ENCODE measurements at places on chromosomes 6 and 20.

GRCh38 chr6:87346700-87347099 lies 2.1 kb downstream of the C6orf163 start:
- DNase-seq, result no peak

DNA sequence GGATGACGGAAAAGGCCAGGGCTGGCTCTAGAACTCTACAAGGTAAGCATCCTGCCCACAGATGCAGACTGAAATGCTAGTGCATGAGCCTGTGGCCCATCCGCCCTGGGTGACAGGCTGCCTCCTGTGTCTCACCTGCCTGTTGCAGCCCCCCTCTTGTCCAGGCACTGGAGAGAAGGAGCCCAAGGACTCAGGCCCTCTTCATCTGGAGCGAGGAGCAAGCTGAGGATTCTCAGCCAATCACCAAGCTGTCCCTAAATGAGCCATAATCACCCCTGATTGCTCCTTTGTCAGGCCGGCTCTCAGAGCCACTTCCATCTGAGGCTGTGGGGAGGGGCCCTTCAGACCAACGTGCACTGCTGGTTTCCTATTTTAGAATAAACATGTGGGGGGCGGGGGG lies 10.0 kb upstream of the SLC32A1 start:
- no peak for DNase-seq

GRCh38 chr6:148103436-148103835 lies 239.2 kb upstream of the SASH1 start:
- DNase-seq, result no peak

DNA sequence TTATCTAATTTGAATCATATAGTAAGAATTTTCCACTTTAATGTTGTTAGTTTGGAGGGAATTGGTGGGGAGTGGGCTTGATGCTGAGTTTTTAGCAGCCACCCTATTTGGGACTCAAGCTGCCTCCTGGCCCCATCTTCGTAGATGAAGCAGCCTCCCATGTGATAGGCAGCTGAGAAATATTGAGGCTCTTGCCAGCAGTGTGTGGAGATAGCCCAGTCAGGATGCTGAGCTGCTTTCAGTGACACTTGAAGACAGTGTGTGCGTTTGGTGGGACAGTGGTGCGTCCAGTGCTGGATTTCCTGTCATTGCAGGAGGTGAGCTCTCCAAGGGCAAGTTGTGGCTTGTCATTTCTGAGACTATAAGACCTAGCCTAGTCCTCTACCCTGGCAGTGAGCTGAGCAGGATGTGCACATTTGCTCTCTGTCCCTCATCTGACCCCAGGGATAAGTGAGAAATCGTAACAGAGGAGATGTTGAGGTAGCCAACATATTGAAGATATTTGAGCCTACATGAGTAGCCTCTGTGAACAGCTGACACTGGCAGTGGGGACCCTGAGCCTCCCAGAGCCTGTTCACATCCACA lies 47.9 kb upstream of the RNF8 start:
- no peak for DNase-seq

DNA sequence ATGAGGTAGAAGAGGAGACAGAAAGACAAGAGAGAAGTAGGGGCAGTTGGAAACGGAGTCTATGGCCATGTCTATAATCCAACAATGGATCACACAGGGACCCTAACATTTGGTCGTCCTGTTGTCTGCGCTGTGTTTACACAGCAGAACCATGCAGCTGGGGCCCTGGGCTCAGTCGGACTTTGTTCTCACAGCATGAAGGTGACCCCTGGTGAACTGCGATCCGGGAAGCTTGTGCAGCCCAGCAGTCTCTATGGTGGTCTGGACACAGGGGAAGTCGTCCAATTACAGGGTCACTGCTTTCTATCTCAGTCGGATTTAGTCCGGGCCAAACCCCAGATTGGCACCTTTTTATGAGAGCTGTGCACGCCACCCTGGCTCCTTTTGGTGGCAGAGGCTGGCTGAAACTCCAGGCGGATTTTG lies 153.6 kb downstream of the FOXA2 start:
- no peak for DNase-seq

- no peak for DNase-seq
These were observed at the start of gene THBS2 for GRCh38 chr6:169253337-169254238. Gene THBS2, minus strand, starts transcription at chr6:169253846. Its CDS starts 3,062 bp downstream, at chr6:169250784.

GRCh38 chr6:33892581-33893346 lies 89.0 kb upstream of the MLN start:
- no peak for DNase-seq

DNA sequence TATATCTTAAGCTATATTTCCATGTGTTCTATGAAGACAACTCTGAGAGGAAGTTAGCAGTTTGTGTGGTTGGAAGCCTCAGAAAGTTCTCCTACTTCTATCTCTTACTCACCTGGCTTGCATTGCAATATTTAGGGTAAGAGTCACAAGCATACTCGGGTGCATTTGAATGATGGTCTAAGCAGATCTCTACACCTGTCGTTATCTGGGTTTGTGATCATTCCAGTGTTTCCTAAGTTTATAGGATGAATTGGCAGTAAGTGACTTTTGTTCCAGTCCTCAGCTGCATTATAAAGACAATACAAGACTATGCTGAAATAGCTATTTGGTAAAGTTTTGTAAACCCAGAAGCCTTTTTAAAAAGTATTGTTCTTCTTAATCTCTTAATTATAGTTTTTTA lies 36.9 kb downstream of the CBFA2T2 start:
- no peak for DNase-seq

GRCh38 chr6:169779092-169779815 lies 27.8 kb downstream of the ERMARD start:
- DNase-seq, result no peak

DNA sequence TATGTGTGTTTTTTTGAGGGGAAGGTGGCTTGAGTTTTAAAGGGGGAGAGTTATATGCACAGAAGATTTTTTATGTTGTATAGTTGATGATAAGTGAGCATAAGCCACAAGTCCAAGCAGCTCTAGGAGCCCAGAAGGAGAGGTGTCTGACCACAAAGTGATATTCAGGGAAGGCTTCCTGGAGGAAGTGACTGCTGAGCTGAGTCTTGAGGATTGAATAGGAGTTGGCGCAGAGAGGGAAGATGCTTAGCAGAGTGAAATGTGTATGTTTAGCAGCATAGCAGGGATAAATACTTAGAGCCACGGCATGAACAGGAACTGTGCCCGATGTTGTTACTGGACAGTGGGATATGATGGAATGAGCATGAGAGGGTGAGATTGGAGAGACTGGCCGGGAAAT lies 255.1 kb upstream of the KCNG1 start:
- DNase-seq, result no peak

GRCh38 chr6:79077715-79078074 lies 359 bp downstream of the PHIP start:
- DNase-seq, result no peak

DNA sequence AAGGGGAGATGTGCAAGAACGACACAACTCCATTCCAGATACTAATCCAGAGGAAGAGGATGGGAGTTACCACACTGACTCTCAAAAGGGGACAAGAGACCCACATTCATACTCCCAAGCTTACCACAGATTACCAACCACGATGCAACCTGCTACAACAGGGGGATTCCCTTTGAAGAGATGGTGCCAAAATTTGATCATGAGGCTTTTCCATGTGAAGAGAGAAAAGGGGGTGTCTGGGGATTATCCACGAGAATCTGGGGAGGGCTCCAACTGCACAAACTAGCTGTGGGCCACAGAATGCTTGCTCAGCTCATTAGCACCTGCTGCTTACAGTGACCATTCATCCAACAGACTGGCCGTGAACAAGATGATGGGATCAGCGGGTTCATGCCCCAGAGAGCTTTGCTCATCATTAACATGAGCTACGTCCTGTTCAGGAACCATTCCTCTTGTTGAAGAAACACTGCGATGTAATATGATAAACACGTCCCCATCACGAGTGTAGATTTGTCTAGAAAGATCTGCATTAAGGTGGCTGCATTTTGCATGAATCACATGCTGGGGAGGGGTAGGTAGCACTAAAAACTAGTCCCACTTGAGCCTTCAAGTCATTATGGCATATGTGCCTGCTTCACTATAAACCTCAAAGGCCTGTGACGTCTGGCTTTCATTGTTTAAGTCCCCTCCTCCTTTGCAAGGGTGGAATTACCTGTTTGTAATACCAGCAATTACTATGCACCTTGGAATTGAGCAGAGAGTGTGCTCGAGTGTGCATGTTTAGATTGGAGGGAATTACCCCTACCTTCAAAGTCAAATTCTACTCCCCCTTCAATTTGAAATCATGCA lies 4.0 kb downstream of the PLAGL2 start:
- no peak for DNase-seq

DNA sequence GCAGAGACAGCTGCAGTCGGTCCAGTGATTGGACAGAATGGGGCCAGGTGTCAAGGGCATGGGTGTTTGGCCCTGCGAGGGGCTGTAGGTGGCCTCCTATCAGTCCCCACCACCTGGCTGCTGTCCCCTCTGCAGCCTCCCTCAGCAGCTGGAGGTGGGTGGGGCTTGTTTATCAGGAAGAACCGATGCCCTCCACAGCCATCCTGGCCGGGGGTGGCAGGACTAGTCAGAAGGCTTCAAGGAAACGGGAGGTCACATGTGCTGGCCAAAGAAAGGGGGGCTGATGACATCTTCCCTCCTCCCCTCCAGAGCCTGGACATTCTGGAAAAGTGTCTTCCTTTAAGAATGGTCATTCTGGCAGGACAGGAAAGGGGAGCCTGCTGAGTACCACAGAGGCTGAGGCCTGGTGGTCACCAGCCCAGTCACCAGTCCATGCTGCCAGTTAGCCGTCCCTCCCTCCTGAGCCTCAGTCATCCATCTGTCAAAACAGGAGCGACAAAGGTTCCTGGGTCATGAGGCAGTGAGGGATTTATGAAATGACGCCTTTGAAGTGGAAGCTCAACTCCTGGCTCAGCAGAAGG lies 4.1 kb downstream of the FAM210B start:
- DNase-seq, result no peak

DNA sequence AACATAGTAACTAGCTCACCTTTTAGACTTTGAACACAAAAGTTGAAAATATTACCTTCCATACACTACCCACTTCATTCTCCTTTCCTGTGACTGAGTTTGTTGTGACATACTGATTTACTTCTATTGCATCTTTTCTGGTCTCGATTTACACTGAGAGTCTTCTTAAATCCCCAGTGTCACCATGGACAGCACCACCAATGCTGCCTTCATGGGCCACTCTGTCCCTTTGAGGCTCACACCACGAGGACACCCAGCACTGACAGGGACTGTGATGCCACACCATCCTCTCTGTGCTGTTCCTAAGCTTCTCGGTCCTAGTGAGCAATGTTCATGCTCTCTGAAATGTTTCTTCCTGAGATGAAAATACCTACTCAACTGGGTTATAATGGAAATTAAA lies 337.1 kb upstream of the IRAK1BP1 start:
- DNase-seq, result no peak

GRCh38 chr20:37669773-37670236 lies 24.0 kb upstream of the CTNNBL1 start:
- DNase-seq, result no peak

DNA sequence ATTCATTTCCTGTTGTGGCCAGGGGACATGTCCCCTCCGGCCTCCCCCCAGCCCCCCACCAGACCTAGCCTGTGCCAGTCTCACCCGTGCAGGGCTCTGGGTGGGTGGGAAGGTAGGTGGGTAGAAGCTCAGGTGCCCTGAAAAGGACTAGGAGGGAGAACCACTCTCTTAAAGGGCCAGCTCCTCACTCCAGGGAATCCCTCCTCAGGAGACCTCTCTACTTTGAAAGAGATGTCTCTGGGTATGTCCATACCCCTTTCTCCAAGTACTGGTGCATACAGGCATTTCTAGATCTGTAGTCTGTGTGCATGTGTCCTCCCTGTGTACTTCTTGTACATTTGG lies 60.8 kb upstream of the EPB41L1 start:
- no peak for DNase-seq

GRCh38 chr6:118902726-118903125 lies 8.8 kb downstream of the ASF1A start:
- DNase-seq, result no peak

All from C1 segment of cervical spinal cord (tissue), 14 donors.